Hippocampal formation (tissue), 2 donors: ENCODE measurements at places on chromosomes 7 and 10.

- no peak for DNase-seq
These were observed 120.0 kb downstream of the MALRD1 start for GRCh38 chr10:19168584-19168983.

DNA sequence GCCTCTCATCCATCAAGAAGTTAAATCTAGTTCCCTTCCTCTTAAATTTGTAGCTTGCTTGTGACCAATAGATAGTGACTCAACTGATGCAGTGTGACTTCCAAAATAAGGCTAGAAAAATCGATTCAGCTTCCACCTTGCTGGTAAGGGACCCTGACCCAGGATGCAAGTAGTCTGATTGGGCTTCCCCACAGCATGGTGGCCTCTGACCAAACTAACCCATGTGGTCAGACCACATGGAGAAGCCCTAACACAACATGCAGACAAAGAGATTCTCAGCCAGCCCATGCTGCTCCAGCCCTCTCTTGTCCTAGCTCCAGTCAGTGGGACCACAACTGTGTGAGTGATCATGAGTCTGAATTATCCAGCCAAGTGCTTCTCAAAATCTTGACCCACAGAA, 710.8 kb downstream of the MAGI2 start:
- no peak for DNase-seq

DNA sequence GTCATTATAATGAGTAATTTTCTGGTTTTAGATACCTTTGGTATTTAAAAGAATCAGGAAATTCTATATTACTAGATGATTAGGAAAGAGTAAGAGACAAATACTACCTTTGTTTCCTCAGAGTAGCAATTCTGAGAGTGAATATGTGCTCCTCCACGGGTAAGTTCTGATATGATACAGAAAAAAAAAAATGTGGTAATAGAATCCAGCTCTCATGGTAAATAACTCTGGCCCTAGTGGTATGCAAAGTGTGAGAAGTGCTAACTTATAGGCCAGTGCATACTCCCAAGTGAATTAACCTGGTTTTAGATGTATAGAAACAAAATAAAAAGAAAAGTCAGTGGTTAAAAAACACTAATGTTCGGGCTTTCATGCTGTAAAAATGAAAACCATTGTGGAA, 512.6 kb upstream of the SEMA3D start:
- no peak for DNase-seq

GRCh38 chr10:119416855-119417254, 125.7 kb downstream of the RGS10 start:
- no peak for DNase-seq

DNA sequence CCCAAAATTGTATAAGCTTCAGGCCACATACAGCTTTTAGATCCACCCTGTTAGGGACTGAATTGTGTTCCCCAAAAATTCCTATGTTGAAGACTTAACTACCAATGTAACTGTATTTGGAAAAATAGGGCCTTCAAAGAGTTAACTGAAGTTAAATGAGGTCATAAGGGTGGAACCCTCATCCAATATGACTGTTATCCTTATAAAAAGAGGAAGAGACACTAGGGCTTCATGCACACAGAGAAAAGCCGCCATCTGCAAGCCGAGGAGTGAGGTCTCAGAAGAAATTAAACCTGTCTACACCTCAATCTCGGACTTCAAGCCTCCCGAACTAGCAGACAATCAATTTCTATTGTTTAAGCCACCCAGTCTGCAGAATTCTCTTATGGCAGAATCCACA, 317.9 kb upstream of the NFE2L3 start:
- no peak for DNase-seq

- no peak for DNase-seq
These were observed 26.5 kb downstream of the CDH23 start for GRCh38 chr10:71423250-71423649.

DNA sequence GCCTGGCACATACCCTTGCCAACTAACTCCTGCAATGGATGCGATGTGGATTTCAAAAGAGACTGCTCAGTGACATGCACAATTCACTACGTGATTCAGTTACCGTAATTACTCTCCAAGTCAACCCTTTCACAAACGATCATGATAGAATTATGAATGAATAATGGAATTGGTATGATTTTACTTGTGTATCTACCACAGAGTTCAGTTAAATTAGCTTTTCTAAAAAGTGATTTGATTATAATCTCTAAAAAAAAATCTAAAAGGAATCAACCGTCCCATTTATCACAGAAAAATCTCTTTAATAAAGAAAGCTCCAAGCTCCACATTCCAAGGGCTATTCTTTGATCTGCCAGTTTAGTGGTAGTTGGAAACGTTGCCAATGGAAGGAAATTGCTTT, 30.4 kb upstream of the RSU1 start:
- DNase-seq: no peak

- DNase-seq: no peak
These were observed 23.2 kb upstream of the BTRC start for GRCh38 chr10:101330631-101331225.

DNA sequence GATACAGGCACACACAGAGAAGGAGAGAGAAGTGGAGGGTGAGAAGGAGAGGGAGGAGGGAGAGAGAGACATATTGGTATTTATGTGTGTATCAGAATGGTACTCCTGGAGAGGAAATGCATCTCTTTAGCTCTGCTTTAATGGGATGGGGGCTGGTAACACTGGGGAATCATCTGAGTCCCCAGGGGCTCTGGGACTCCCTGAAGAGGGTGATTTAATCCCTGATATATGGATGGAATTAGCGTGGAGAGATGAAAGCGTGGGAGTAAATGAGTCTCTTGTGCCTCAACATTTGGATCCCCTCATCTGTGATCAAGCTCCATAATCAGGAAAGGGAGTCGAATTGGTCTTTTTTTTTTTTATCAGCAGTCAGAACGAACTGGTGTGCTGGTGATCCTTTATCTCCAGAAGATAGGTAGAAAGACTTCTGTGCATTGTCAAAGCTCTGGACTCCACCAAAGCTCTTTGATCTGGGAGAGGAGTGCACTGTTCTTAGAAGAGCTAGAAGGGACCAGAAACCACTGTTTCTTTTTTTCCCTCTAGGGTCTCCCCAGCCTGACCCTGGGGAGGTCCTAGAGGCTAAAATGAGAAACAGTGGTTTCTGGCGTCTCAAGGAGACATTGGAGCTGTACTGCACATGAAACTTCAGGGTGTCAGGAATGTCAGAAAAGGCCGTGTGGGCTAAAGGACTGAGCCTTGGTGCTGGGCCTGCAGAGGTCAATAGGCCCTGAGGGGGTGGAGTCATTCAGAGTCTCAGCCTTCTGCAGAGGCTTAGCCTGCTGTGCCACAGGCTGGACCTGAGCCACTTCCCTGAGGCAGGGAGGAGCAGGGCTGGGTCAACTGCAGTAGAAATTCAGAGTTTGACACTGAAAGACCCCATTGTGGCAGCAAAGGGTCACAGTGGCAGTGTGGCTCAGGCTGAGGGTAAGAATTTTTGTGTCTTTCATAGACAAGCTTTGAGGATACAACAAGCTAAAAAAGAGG, 234.4 kb upstream of the SLC26A5 start:
- no peak for DNase-seq

DNA sequence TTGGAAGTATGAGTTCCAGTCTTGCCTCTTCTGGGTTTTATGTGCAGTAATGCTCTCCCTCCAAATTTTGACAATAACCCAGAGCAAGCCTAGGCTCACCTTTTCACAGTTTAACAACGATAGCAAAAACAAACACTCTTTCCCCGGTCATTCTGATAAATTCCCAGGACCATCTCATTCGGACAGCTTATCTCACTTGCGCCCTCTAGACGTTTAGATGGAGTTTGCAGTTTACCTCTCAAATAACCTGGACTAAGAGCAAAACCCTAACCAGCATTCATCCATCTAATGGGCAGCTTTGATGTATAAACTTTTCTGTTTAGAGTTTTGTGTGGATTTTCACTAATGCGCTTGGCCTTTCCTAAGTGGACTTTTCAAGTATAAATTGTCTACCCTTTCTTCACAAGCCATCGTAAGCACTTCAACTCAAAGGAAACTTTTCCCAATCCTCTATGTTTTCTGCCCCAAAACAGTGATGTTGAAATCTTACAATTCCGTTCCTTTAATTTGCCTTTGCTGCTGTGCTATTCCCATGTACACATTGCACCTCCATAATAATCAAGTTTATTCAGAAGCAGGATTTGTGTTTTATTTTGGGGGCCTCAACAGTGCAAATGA, 114.9 kb downstream of the HDAC9 start:
- DNase-seq: no peak

- DNase-seq: no peak
These were observed 98.5 kb upstream of the PIK3CG start for GRCh38 chr7:106766551-106766950.

DNA sequence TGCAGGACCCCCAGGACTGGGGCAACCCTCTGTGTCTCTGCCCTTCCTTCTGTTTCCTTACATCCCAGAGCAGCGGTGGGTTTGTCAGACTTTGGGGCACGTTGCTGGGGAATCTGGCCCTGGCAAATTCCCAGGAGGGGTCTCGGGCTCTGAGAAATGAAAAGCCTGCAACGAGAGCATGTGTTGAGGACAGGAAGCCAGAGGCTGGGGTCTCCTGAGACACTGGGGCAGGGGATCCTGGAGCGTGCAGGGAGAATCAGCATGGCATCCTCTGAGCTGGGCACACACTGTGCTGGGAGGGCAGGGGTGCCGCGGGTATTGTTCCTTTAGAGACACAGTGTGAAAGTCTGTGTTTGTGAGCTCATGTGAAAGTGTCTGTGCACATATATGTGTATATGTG, 279.9 kb upstream of the PPP2R2D start:
- DNase-seq: no peak

- no peak for DNase-seq
These were observed 336.8 kb downstream of the PLXNA4 start for GRCh38 chr7:132239422-132239994.

DNA sequence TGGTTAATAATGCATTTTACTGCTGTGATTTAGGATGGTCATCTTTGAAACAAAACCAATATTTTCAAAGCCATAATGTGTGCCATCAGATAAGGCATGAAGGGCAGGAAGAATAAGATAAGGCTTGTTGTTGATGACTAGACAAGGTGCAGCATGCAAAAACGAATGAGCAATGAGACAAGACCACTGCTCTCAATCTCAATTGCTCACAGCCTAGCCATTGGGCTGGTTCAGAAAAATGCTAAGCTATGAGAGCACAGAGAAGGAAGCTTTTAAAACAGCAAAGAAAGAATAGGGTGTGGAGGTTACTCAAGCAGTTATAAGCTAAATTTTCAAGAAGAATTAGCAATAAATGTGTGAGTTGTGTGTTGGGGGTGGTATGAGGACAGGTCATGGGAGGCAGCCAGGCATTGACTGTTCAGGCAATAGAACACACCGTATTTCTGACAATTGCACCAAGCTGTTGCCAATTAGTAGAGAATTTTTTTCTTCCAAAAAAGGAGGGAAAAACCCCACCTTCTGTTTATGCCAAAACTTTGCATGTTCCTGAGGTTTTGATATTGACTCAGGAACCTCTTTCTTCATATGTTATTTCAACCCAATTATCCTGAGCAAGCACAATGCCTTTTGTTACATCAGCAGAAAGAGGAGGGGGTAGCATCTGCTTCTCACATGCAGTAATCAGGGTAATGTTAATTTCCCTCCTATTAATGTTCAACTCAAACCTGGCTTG, 276.5 kb downstream of the HDAC9 start:
- DNase-seq: no peak

DNA sequence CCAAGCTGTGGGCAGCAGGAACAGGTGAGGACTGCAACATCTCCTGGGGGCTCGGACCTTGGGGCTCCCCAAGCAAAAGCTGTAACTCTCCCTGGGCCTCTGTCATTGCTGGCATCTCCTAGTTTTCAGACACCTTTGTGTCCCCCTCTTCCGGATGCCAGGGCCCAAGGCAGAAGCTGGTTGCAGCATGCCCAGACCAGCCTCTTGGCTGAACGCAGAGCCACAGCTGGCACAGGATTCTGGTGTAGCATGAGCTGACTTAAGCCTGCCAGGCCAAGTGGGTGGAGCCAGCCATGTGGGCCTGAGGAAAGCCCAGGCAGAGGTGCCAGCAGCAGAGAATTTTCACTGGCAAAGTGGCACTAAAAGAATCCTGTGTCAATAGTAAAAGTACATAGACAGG, 43.5 kb downstream of the ZWINT start:
- no peak for DNase-seq

DNA sequence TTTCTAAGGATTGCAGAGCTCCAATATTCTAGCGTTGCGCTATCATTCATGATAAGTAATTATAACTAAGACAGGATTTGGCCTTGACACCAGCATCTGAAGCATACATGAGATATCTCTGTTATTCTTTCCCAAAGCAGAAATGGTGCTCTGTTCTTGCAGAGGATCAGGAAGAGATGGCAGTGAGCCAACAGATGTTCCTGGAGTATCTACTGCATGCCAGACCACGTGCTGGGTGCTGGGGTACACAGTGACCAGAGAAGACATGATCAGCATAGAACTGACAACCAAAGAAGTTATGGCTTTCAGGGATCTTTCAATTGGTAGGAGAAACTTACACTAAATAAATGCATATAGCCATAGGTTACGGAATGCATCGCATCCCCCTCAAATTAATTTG, 63.7 kb upstream of the PLXNA4 start:
- no peak for DNase-seq

- no peak for DNase-seq
These were observed 52.2 kb downstream of the IFIT5 start for GRCh38 chr10:89466599-89467035.

DNA sequence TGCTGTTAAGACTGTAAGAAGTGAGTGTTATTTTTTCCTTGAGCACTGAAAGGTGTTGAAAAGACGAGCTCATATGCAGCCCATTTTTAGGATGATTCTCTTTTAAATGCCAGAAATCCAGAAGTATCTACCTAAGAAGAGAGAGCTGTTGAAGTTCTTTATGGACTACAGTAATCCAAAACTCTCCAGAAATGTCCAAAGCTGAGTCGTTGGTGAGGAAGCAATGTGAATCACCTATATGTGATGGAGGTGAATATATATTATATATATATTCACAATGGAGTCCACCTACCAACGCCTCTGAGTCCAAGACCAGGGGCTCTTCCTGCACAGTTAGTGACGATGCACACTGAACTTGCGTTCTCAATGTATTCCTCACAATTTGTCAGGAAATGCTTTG, 252.7 kb upstream of the PITRM1 start:
- DNase-seq: no peak

DNA sequence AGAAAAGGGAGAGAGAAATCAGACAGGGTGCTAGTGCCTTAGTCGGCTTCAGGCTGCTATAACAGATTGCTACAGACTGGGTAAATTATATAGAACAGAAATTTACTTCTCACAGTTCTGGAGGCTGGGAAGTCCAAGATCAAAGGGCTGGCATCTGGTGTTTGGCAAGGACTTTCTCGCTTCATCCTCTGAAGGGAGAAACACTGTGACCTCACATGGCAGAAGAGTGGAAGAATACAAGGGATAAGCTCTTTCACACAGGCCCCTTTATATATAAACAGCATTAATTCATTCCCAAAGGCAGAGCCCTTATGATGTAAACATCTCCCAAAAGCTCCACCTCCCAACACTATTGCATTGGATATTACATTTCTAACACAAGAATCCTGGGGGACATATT, 235.5 kb upstream of the INHBA start:
- no peak for DNase-seq

GRCh38 chr7:36985316-36985715, 261.0 kb upstream of the AOAH start:
- no peak for DNase-seq
